ENCODE measurements at places on chromosomes 3 and 15.

DNA sequence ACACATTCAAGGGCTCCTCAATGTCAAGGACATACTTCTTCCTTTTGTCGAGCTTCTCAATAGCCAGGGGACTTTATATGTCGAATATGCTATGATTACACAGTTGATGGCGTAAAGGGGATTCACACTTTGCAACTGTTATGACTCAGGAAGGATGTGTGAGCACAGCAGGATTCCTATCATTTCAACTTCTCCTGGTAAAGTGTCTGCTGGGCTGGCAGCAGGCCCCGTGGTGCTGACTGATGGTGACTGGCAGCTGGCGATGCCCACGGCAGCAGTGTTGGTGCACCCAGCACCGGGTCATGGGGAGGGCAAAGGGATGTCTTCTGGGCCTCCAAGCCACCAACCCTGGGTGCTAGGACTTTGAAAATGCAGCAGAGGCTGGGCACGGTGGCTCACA, 44.8 kb upstream of the GNB5 start:
- peak; percentile 10 for DNase-seq

DNA sequence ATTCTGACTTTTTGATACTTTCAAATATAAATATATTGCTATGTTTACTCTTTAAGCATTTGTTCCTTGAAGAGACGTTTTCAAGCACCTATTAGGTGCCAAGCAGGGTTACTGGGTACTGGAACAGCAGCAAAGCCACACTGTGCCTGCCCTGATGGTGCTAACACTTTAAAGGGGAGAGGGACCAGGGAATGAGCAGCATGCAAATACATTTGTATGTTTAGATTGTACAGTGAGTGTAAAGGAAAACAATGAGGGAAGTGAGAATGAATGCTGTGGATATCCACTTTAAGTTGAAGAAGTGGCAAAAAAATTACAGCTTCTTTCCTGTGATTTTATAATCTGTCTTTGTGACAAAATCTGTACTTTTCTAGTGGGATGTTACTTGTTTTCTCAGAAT, 400.2 kb upstream of the ATP11B start:
- DNase-seq = no peak

DNA sequence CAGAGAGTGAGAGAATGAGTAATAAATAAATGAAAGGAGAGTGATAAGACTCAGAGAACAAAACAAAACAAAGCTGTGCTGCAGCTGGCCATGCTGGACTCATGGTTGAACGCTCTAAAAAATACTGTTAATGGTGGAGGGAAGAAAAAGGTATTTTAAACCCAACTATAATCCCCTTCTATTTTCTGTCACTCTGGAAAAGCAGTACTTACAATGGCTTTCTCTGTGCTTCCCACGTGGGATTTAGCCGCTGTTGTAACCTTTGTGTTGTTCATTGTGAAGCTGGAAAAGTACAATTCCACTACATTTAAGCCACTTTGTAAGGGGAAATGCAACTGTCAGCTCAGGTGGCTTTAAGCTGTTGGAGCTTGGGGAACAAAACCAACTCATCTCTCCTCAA, 917.7 kb downstream of the IGSF11 start:
- DNase-seq = no peak

DNA sequence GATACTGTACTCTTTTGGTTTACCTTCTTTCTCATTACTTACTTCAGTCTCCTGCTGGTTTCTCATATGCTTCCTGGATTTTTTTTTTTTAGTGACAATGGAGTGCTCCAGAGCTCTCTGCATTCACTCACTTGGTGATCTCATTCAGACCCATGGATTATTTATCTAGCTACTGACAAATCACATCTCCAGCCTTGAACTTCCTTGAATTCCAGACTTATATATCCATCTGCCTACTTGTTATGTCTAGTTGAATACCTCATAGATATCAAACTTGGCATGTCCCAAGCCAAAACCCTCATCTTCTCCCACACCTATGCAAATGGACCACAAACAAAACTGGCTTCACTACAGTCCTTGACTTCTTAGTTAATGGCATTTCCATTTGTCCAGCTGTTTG, 234.7 kb upstream of the ZPLD1 start:
- DNase-seq = peak; percentile 38

- DNase-seq = no peak
Measured at GRCh38 chr15:25527118-25527517, 88.3 kb upstream of the UBE3A start.

- DNase-seq = peak; percentile 42
Measured at GRCh38 chr3:81643721-81644120, 117.7 kb downstream of the GBE1 start.

- peak; percentile 49 for DNase-seq
Measured at GRCh38 chr3:44468572-44469520, 8.6 kb downstream of the ZNF445 start.

- DNase-seq = peak; percentile 91
Measured at GRCh38 chr3:50163572-50164455, 8.7 kb downstream of the SEMA3F start.

DNA sequence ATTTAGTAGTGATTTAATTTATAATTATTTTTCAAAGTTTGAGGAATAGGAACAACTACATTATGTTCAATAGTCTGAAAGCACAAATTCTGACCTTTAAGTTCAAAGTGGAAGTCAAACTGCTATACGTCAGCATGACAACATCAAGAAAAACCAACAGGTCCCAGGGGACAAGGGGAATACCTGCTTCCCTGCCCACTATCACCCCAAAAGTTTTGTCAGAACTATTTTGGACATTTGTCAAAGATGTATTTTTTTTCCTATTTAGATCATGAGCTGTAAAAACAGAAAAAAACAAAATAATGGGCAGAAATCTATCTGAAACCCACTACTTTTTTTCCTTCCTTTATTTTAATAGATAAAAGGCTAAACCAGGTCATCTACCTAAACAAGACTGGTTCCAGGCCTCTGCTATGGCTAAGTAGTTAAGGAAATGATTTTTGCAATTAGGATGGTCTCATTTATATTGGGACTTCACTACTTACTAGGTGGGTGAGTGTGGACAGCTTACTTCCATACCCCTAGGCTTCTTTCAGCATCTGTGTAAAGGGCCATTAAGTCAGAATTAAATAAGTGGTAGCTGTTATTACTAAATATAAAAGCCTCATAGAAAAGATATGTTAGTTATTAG, 746.3 kb downstream of the FHIT start:
- no peak for DNase-seq

GRCh38 chr3:163261056-163261455, 1764.4 kb downstream of the OTOL1 start:
- no peak for DNase-seq

DNA sequence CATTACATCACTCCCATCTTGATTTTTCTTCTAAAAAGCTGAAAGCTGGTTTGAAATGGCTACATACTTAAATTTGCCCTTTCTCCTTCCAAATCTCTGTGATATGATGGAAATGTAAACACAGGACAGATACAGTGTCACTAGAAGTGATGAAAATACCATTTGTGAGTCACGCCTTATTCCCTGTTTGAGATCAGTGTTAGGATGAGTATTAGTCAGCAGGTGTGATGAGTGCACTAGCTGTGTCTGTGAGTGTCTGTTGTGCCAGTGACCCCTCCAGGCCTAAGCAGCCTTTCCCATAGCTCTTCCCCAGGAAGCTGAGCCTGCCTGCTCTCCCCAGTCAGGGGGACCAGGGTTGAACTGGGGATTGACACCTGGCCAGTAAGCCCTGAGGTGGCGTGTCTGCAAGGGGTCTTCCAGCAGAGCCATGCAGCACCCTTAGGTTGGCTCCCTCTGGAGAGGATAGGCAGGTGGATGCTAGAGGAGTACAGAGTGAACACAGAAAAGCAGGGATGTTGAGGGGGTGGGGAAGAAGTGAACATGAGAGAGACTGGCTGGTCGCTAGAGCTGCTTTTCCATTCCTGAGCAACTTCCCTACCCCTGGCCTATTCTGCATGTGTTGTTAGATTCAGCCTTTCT, 92.0 kb downstream of the PDE8A start:
- DNase-seq = no peak

DNA sequence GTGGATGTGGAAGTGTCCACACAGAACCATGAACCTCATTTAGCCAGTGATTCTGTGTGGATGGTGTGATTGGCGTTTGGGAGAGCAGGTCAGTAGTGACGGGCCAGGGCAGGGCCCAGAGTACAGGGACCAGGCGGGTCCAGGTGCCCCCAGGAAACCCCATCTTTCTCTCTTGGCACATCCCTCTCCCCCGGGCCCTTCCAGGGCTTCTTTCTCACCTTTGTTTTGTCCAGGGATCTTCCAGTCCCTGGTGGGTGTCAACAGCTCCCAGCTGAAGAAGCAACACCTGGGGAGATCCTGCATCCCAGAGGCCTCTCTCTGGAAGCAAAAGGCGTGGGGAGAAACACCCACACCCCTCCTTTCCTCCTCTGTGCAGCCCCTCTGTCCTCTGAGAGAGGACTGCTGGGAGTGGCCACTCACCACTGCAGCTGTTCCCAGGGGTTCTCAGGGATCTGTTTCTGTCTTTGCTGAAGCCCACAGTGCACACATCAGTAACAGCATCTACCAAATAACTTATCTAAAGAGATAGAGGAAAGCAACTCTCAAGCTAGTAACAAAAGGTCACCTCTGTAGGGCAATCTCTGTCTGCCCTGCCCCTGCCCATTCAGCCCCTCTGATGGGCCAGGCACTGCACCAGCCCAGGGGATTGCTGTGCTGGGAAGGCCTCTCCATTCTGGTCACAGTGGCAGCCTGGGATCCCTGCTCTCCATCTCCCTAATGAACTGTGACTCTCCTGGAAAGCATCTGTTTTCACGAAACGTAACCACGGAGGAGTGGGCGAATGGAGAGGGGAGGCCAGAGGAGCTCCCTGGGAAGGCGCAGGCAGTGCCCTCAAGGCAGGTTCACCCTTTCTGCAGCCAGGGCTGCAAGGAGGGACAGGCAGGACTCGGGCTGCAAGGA, 98.3 kb upstream of the ALDH1A3 start:
- DNase-seq = no peak

- no peak for DNase-seq
Measured at GRCh38 chr15:33016405-33017024, 178.0 kb downstream of the FMN1 start.

- no peak for DNase-seq
Measured at GRCh38 chr3:51779137-51779536, at the start of gene IQCF6. Gene IQCF6 (minus strand): TSS chr3:51779237. CDS start chr3:51779224, 13 bp downstream.

GRCh38 chr15:73325191-73325861, 43.4 kb downstream of the HCN4 start:
- no peak for DNase-seq

DNA sequence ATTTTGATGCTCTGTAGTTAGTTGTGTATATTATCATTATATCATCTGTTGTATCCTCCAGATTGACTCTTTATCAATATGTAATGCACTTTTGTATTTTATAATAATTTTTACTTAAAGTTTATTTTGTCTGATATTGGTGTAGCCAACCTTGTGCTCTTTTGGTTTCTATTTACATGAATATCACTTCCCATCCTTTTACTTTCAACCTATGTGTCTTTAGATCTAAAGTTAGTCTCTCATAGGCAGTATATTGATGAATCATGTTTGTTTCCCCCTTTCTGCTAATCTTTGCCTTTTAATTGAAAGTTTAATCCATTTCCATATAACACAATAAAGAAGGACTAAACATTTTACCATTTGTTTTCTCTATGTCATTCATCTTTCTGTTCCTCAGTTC, 28.1 kb upstream of the CD200R1L start:
- DNase-seq = no peak

DNA sequence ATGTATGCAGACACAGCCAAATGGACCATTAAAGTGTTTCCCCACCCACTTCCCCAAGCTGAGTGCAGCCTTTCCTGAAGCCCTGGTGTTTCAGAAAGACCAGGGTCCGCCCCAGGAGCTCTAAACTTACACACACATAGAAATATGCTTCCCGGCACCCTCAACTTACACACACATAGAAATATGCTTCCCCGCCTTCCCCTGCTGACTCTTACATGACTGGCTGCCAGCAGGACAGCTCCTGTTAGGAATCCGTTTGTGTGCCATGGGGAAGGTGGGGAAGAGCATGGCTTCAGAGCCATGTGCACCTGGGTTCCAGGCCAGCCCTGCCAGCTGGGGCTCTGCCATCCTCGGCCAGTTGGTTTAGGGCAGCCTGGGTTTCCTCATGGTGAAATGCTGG, 3.6 kb downstream of the CLEC3B start:
- DNase-seq = peak; percentile 82

DNA sequence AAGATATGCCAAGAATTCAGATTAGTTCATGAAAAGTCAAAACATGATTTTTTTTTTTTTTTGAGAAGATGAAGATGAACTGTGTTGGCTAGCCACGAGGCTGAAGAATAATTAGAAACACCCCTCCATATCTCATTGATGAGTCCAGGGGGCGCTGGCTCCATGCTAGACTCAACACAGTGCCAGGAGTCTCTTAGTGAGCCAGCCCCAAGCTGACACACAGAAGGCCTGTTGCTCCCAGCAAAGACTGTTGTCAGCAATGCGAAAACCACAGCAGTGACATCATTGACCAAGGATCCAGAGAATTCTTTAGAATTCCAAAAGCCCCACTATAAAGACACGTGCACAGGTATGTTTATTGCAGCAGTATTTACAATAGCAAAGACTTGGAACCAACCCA, 185.2 kb downstream of the ANXA2 start:
- DNase-seq = peak; percentile 44

- DNase-seq = no peak
Measured at GRCh38 chr3:40624189-40624769, 99.5 kb downstream of the ZNF621 start.

DNA sequence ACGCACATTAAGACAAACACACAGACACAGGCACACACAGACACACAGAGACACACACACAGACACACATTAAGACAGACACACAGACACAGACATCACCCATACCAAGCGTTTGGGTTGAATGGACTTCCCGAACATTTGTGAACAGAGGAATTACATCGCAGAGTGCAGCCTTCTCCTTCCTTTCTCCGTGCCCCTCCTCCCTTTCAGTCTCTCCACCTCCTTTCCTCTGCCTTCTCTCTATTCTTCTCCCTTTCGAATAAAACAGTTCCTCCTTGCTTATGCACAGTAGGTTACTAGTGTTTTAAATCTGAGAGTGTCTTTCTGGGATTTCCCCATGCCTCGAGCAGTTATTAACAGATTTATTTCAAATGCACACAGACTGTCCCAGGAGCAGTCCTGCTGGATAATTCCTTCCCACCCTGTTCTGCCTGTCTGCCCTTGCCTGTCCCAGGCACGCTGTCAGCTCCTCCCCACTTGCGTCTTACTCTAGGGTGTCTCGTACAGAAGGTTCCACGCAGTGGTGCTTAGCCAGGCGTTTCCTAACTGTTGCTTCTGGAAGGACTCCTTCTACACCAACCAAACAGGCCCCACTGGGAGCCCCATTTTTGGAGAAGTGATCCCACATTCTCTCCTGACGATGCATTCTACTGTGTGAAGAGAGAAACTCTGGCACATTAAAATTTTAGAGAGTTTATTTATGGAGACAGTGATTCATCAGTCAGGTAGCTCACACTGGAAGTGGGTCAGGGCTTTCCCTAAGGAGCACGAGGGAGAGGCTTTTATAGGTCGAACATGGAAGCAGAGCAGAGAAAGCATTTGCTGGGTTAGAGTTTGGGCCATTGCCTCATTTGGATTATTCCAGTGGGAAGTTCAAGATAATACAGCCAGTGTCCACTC, 163.8 kb downstream of the SV2B start:
- no peak for DNase-seq

- DNase-seq = no peak
Measured at GRCh38 chr3:36933540-36934296, 11.1 kb downstream of the TRANK1 start.

Measured in astrocyte of the spinal cord (primary cell).